ENCODE measurements at places on chromosomes 7 and 10.

GRCh38 chr10:113122947-113123346, 172.9 kb downstream of the TCF7L2 start:
- no peak for DNase-seq

DNA sequence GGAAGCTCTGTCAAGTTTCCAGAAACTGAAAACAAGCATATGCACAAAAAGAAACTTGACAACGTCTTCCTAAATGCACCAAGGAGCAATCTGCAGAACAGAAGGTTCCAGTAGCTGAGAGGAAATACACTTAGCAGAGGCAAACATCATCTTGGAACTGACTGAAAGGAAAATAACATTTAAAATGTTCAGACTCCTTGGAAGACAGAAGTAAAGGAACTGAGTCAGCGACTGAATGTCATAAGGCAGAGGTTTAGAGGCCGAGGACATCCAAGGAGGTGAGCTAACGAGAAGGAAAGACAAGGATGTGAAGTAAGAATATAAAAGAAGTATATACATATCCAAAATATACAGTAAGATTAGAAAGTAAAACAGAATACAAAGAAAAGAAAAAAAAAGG, 24.1 kb downstream of the SEMA3D start:
- DNase-seq, result no peak

- no peak for DNase-seq
Observed at GRCh38 chr10:99908512-99908911, 101.2 kb downstream of the DNMBP start.

DNA sequence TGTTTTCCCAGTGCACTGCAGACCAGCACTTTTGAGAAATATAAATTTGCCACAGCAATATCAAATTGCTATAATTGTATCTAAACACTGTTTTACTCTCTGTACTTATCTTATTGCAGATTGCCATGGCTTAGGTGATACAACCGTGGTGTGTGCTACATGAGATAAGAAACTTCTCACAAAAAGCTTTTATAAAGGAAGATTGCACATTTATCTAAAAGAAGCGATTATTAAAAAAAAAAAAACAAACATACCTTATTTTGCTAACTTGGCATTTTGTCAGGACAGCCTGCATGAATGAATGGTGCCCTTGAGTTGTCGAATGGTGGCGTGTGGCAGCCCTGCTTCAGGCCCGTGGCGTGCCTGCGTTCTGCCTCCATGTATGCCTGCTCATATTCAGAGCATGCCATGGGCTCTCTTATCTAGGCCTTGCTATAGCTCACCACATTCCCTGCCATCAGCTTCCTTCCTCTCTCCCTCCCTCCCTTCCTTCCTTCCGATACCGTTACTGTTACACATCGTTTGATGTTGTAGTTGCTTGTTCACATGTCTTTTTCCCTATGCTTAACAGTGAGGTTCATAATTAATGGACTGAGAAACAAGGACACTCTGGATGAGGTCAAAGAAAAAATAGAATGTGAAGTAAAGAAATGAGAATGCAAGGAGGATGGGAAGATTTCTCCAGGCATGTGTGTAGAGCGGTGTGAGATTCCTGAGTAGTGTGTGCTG, 34.9 kb downstream of the PRKAR2B start:
- no peak for DNase-seq

DNA sequence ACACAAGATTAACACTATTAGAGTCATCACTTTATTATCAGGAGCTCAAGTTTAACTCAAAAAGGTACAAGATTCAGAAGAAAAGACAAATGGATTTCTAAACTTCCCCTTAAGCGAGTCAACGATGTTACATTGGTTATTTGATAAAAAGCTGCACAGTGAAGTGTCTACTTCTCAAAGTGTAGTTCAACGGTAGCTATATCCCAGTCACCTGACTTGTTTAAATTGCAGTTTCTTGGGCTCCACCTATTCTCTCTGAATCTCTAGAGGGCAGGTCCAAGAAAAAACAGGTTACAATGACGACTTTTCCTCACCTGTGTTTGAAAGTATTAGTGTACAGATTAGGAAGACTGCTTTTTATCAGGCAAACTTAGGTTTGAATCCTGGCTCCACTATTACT, 16.6 kb downstream of the MINDY3 start:
- DNase-seq, result no peak

DNA sequence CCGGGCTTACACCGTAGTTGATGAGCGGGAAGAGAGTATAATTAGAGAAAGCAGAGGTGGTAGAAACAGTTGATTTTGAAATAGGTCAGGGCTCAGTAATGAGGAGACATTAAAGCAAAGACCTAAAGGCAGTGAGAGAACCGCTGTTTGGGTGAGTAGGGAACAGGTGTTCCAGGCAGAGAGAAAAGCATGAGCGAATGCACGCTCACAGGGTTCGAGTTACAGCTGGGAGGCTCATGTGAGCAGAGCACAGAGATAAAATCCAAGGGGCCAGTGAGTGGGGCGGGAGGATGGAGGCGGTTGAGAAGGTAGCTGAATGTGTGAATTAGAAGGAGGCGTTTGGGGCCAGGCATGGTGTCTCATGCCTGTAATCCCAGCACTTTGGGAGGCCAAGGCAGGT, 39.9 kb downstream of the APBB1IP start:
- DNase-seq, result no peak

Data from Caco-2 (cell line).